Progenitor cell of endocrine pancreas (in vitro differentiated cells): ENCODE measurements at places on chromosomes 3 and 15. TPM values are rescaled to one million over a fixed set of nuclear protein-coding genes. Genes with fewer than 3 reads are reported as not detected.

Gene C2CD4B
- 0.53 and 0.69 TPM in 2 replicates for total RNA-seq

GRCh38 chr3:162743091-162743490 is 1246.5 kb downstream of the OTOL1 start:
- no peak for DNase-seq

DNA sequence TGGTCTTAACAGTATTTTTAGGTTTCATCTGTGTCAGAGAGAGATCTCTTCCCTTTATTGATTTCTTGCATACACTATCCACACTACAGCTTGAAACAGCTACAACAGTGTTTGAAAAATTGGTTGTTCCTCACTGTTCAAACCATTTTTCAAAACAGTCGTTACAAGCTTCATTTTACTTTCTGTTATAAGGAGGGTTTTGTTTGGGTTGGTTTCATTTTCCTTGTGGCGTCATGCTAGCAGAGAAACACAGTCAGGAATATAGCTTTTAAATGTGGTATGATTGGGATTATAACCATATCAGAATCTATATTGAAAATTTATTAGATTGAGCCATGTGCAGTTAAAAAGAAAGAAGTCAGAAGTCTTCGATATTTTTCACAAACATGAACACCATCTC is 400.6 kb downstream of the ZBTB20 start:
- no peak for DNase-seq

DNA sequence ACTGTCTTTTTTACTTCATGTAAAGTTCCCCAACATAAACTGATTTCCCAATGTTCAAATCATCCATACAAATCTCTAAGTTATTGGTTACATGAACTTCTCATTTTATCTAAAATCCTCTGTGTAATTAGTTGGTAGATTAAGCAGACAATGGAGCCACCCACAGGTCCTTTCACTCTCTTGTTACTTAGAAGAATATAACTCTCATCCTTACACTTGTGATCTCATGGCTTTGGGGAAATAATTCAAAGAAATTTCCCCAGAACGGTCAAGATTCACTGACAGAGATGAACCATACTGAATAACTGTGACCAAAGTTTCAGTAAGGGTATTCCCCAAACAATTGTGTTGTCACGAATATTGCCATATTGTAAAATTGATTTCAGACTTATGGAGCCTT is 1102.6 kb upstream of the EPHA6 start:
- DNase-seq: no peak

DNA sequence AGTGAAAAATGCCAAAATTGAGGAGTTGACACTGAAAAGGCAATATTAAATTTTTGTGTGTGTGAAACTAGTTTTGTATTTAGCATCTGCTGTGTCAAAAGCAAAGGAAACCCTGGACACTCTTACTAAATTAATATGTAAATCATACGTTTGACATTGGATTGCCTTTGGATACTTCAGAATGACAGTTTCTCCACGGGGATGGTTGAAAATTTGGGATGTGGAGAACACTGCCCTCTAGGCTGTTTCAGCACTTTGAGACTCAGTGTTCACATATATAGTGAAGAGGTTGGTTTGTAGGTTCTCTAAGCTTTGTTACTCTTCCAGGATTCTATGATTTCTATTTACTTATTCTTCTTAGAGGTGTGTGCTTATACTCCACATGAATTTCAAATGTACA is 3.0 kb downstream of the ROBO2 start:
- no peak for DNase-seq

Gene FBXO40
- total RNA-seq: not detected in 2 replicates

DNA sequence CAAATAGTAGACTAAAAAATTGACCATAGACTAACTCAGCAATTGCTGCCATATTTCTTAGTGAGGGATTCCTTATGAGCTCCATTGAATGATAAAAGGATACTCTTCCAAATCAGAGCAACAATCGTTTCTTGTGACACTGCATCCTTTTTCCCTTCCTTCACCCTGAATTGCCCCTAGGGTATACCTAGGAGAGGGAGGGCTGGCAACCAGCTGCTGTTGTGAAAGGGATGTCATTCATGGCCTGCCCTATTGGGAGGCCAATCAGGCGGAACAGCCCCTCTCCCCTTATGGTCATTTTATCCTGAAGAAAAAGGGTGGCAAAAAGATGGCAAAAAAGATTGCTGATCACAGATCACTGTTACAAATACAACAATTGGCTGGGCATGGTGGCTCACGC is 26.3 kb downstream of the B3GNT5 start:
- no peak for DNase-seq
